ENCODE measurements at places on chromosomes 5 and 9. TPM values are rescaled to one million over a fixed set of nuclear protein-coding genes. Genes with fewer than 3 reads are reported as not detected.

DNA sequence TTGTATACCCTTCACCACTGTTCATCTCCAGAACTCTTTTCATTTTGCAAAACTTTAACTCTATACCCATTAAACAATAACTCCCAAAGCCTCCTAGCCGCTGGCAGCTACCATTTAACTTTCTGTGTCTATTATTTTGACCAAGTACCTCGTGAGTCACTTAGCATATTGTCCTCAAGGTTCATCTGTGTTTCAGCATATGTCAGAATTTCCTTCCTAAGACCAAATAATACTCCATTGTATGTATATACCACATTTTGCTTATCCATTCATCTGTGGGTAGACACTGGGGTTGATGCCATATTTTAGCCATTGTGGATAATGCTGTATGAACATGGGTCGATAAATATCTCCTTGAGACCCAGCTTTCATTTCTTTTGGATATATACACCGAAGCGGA is 17.4 kb downstream of the ERBIN start:
- no peak for DNase-seq

The CHD1 gene
- 55.1 TPM for total RNA-seq

DNA sequence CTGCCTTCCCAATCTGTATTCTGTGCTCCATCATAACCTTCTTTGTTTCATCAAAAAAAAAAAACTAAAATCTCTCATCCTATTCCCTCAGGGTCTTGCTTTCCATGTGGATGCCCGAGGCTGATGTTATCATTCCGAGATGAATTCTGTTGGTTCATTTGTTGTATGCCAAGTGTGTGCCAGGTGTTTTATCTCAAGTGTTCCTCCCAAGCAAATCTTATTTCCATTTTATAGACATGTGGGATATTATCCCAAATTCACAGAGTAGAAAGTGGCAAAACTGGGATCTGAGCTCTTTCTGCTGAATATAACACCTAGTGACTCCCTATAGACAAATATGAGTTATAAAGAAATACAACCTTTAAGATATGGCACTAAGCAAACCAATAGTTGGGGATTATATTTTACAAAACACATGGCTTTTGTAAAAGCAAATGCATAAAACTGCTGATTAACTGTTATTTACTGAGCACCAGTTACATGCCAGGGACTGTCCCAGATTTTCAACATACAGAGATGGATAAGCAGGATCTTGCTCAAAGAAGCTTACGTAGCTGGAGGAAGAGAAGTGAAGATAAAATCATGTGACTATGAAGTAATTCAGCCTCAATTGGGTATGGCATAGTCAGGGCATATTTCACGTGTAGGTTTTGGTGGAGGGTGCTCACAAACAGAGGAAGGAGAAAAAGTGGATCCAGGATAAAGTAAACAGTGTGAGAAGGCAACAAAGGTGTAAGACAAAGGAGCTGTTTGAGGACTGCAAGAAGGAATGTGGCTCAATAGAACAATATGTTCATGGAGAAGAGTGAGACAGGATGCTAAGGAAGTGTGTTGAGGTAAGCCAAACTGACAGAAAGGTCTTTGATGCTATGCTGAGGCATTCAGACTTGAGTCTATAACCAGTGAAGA is 143.3 kb upstream of the ADAMTSL1 start:
- DNase-seq = no peak

GRCh38 chr9:28435456-28435855 is 862.2 kb upstream of the C9orf72 start:
- DNase-seq = no peak

The FGFR4 gene
- 9.1 TPM for total RNA-seq
